ENCODE measurements at places on chromosomes 13 and 19.

GRCh38 chr19:40191836-40192646 is 815 bp downstream of the MAP3K10 start:
- DNase-seq: no peak

- DNase-seq: no peak
Measured at GRCh38 chr19:33864311-33864850, 67.7 kb downstream of the KCTD15 start.

DNA sequence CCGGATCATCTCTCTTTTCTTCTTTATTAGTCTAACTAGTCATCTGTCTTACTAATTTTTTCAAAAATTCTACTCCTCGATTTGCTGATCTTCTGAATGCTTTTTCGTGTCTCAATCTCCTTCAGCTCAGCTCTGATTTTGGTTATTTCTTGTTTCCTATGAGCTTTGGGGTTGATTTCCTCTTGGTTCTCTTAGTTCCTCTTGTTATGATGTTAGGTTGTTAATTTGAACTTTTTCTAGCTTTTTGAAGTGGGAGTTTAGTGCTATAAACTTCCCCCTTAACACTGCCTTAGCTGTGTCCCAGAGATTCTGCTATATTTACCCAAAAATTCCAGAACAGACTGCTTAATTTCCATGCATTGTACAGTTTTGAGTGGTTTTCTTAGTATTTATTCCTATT is 3.4 kb downstream of the FCAR start:
- DNase-seq: no peak

DNA sequence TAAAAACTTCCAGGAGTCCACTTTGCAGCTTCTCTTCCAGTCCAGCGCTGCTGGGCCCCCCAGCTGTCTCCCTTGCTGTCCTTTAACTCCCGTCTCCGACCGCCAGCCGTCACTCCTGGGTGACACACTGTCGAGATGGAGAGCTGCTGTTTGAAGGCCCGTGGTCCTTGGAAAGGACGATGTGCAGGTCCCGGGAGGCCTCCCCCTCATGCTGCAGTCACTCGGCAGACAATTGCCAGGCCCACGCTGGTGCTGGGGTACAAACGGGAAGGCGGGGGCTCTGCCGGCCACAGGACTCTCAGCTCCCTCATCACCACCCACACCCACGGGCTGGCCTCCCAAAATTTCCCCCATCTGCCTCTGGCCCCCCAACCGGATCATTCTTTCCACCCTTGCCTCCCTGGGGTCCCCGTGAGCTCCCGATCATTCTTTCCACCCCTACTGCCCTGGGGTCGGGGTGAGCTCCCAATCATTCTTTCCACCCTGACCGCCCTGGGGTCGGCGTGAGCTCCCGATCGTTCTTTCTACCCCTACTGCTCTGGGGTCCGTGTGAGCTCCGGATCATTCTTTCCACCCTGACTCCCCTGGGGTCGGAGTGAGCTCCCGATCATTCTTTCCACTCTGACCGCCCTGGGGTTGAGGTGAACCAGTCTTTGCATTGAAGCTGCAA is 16.0 kb upstream of the ZNF554 start:
- DNase-seq: no peak

- no peak for DNase-seq
Measured at GRCh38 chr13:46295491-46296114, 83.9 kb downstream of the LRRC63 start.

DNA sequence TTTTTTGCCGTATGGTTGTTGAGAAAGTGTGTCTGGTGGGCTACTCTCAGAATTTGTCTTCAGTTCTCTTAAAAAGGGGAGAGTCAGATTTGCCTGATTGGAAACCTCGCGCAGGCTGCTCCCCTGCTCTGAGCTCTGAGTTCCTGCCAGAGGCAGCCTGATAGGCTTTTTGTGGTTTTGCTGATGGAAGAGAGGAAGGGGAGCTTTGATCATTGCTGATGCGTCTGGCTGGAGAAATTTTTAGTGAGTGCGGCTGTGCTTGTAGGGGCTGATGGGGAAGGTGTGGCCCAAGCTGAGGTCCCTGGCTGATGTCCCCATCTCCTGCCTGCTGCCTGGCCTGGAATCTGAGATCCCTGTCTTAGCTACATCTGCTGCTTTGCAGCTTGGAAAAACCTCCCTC is 2.8 kb downstream of the CHST8 start:
- DNase-seq: no peak

DNA sequence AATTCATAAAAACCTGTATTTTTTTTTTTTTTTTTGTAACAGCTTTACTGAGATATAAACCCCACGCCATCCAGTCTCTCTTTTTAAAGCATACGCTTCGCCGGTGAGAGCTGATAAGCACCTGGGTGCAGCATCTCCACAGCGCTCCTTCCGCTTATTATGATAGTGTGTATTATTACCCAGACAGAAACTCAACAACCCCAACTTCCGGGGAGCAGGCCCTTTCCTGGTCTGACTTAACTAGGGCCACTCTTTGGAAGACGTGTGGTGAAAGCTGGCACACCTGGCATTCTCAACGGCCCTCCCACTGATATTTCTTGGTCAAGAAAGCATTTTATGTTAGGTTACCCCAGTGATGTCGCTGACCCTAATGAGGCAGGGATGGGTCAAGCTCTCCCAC is 51.4 kb upstream of the SLC15A1 start:
- DNase-seq: no peak

- no peak for DNase-seq
Measured at GRCh38 chr19:27780367-27781075, 1432.4 kb downstream of the UQCRFS1 start.

DNA sequence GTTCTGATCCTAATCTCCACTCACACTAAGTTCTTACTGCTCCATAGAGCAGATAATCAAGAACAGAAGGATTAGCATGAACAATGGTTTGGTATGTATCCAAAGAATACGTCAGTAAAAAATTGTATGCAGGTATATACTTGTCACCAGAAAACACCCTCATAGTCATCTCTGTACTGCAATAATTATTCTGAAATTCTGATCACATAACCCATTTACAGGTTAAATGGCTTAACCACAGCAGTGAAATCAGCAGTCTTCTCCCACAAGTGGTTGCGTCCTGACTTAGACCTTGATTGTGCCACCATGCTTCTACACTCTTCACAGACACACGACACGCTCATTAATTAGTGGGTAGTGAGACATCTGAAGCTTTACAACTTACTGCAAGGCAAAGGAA is 50.9 kb downstream of the LNX2 start:
- DNase-seq: no peak

- DNase-seq: no peak
Measured at GRCh38 chr13:48278806-48279205, 24.7 kb upstream of the RB1 start.

DNA sequence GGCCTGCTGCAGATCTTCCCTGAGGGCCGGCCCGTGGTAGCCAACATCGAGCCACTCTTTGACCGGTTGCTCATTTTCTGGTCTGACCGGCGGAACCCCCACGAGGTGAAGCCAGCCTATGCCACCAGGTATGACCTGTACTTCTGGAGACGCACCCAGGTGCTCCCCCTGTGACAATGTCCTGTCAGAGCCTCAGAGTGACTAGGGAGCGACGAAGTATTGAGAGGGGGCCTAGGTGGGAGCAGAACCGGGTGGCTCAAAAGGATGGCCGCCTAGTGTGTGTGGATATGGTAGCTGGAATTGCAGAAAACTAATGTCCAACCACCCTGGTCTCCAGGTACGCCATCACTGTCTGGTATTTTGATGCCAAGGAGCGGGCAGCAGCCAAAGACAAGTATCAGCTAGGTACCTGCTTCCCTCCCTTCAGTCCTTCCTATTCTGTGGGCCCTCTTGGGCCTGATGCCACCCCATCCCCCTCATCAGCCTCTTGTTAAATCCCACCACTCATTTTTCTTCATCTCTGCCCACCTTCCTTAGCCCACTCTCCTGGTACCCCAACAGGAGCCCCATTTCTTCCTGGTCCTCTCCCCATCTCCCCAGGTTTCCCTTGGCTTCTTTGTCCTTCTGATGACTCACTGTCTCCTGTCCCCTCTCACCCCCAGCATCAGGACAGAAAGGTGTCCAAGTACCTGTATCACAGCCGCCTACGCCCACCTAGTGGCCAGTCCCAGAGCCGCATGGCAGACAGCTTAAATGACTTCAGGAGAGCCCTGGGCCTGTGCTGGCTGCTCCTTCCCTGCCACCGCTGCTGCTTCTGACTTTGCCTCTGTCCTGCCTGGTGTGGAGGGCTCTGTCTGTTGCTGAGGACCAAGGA is 8.4 kb downstream of the EGLN2 start:
- DNase-seq: no peak

DNA sequence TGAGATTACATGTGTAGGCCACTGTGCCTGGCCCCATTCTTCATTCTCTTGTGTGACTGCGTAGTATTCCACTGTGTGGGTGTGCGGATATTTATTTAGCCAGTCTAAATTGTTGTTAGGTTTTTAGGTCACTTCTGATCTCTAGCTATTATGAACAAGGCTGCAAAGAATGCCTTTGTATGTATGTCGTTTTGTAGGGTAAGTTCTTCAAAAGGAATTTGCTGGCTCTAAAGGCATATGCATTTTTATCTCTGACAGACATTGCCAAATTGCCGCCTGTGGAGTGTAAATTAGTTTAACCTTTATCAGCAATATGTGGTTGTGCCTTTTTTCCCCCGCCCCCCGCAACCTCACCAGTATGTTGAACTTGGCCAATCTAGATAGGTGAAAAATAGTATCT is 30.3 kb upstream of the EHD2 start:
- no peak for DNase-seq

- no peak for DNase-seq
Measured at GRCh38 chr13:112601371-112601770, 13.4 kb upstream of the TUBGCP3 start.

DNA sequence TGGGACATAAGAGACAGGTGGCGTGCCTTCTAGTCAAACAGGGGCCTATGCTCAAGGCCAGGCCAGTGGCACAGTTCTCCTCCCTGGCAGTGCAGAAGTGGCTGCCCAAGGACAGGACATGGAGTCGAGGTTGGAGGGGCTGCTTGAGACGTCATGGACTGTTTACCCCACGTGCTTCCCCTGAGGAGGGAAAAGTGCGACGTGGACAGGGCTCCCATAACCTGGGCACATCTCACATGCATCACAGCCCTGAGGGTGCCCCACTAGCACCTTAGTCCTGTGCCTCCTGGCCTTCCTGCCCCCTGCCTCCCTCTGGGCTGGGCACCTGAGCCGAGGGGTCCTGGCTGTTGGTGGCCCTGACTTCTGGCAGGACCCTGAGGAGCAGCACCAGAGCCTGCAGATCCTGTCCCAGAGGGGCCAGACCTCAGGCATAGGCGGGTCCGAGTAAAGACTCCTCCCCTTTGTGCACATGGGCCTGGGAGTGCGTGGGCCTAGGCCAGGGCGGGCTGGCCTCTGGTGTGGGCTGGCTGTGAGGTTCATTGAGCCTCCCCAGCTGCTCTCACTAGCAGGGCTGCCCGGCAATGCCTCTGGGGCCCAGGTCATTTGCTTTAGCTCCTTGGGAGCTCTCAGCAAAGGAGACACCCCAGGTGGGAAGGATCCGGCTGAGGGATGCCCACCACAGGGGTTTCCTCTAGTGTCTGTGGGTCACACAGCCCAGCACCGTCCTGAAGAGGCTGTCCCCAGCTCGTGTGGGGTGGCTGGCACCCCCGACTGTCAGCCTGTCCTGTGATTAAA is 65.7 kb downstream of the CEBPG start:
- DNase-seq: no peak
